Stimulated activated CD4-positive, alpha-beta T cell treated with anti-CD3 and anti-CD28 coated beads, Interleukin-15, amount 100 ng/mL, for 48 hours (primary cell): ENCODE measurements at places on chromosomes 6 and 20.

GRCh38 chr6:64973142-64973541, 733.9 kb downstream of the EYS start:
- no peak for DNase-seq

- DNase-seq: no peak
Observed at GRCh38 chr6:56339524-56339923, 92.1 kb upstream of the COL21A1 start.

DNA sequence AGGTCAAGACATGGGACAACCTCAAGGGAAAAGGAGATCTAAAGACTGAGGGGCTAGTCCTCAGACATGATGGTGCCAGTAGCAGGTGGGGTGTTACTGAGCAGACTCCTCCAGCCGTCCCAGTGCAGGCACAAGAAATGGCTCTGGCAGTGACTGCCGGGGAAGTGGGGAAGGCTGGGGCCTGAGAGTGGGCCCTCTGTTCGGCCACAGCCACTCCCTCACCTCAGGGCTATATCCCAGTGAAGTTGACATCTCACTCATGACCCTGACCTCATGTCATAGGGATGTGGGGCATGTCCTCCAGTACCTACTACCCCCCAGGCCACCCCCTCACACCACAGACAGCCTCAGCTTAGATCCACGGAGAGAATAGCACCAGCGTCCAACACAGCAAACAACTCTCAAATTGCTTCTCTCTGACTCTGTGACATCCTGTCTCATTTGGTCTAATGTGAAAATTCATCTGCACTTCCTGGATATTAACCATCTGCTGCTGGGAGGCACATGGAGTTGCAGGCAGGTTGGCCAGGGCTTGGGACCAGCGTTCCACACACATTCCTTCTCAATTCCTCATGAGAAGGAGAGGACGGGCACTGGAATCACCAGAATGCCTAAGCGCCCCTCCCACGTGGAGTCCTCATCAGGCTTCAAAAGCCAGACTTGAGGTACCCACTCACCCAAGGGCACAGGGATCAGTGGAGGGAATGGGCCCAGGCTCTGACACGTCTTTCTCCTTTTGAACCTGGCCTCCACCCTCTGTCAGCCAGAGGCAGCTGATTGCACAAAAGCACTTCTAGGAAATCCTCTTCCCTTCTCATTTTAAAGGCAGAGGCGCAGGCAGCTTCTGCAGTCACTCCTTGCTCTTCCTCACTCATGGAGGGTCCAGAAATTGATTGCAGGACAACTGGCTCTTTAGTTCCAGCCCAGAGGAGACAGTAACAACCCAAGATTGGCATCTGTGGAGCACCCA, 163.6 kb upstream of the CST7 start:
- DNase-seq: no peak

GRCh38 chr6:149200282-149200945, 117.1 kb upstream of the TAB2 start:
- DNase-seq: no peak

- DNase-seq: no peak
Observed at GRCh38 chr6:168498161-168498843, 57.3 kb downstream of the SMOC2 start.

GRCh38 chr20:12110711-12111110, 193.0 kb downstream of the BTBD3 start:
- no peak for DNase-seq

GRCh38 chr6:94956910-94957309, 620.4 kb upstream of the MANEA start:
- DNase-seq: no peak

GRCh38 chr6:40573221-40573620, 13.9 kb downstream of the LRFN2 start:
- DNase-seq: no peak

DNA sequence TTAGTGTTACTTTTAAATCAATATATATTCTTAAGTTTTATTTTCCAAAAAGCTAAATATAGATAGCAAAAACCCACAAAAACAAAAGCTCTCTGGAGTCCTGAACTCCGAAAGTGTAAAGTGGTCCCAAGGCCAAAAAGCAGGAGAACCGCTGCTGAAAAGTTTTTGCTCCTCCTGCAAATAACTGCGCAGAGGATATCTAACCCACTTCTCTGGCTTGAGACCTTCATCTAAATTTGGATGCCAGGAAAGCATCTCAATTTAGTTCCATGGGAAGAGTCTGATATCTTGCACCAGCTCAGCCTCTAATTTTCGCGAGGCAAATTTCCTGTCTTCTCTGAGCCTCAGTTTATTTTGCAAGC, 523 bp downstream of the MRPS10 start:
- DNase-seq: no peak

GRCh38 chr6:31042806-31043205, 32.5 kb downstream of the MUC22 start:
- DNase-seq: no peak

- no peak for DNase-seq
Observed at GRCh38 chr6:20213271-20213798, 1.1 kb upstream of the MBOAT1 start.

- peak; percentile 52 for DNase-seq
Observed at GRCh38 chr20:51529081-51529681, 13.3 kb downstream of the NFATC2 start.

DNA sequence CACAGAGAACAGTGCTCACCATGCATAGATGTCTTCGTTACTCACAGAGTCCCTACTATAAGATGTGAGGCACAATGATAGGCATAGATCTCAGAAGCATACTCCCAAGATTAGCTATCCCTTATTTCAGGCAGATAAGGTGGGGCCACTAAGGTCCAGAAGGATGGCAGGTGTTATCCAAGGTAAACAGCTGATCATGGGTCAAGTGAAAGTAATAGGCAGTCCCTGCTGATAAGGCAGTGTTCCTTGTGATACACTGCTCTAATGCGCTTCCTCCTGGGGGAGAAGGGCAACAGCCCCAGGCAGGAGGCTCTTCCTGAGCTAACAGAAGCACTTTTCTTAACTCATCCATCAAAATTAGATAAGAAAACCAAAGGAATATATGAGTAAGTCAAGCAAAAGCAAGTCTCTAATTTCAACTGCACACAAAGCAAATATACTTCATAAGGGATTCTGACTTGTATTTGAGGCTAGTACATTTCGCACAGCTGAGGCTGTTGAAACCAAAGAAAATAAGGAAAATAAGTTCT, 42.2 kb downstream of the METTL24 start:
- DNase-seq: no peak

- DNase-seq: no peak
Observed at GRCh38 chr20:3820901-3821727, 767 bp downstream of the AP5S1 start.

DNA sequence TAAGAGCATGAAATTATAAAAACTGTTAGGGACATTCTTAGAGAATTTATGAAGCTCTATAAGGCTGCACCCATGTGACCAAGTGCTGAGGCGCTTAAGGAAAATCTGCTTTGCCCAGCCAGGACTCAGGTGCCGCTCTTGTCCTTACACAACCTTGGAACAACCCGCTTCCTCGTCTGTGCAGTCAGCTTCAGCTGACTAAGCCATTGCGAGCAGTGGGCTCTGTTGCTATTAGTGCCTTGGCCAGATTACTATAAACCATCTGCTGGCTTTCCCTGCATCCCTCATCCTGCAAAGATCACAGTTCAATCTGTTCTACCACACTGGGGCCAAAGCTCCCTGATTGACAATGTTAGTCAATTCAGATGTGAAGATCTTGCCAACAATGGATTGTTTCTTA, 89.1 kb upstream of the E2F3 start:
- no peak for DNase-seq

- DNase-seq: no peak
Observed at GRCh38 chr6:41729624-41730023, 5.8 kb downstream of the TFEB start.

GRCh38 chr6:96659084-96659845, 96.3 kb downstream of the FHL5 start:
- no peak for DNase-seq

DNA sequence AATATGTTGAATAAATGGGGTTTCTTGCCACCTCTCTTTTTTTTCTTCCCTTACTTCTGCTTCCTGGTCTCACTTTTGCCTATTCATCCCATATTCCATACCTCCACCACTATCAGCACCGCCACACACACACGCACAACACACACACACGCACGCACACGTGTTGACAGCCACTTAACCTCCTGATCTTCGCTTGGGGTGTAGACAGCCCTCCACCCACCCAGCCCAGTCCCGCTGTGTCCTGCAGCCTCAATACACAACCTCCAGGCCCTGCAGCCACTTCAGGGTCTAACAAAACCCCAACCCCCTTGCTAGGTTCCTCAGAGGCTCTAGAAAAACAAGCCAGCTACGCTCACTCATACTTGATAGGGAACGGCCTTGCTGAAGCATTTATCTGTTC, 72.3 kb downstream of the LINC00237 start:
- DNase-seq: no peak

DNA sequence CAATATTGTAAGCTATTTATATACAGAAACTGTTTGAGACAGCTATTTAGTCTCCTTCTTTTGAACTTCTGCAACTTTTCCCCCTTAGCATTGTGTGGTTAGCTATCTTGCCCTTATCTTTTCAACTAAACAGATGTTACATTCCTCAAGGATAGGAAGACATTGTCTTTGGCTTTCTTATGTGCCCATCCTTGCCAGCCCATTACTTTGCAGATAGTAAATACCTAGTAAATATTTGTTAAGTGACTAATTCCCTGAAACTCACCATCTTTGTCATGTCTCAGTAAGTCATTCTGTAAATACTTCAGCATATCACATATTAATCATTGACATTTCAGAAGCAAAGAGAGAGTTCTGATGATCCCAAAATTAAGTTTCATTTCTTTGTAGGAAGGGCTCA, 69.1 kb upstream of the FLRT3 start:
- no peak for DNase-seq

- no peak for DNase-seq
Observed at GRCh38 chr6:43489277-43490072, 12.1 kb downstream of the TJAP1 start.

- DNase-seq: no peak
Observed at GRCh38 chr6:154394571-154394970, 38.0 kb upstream of the IPCEF1 start.

- no peak for DNase-seq
Observed at GRCh38 chr6:72559067-72559466, 62.8 kb upstream of the KCNQ5 start.

DNA sequence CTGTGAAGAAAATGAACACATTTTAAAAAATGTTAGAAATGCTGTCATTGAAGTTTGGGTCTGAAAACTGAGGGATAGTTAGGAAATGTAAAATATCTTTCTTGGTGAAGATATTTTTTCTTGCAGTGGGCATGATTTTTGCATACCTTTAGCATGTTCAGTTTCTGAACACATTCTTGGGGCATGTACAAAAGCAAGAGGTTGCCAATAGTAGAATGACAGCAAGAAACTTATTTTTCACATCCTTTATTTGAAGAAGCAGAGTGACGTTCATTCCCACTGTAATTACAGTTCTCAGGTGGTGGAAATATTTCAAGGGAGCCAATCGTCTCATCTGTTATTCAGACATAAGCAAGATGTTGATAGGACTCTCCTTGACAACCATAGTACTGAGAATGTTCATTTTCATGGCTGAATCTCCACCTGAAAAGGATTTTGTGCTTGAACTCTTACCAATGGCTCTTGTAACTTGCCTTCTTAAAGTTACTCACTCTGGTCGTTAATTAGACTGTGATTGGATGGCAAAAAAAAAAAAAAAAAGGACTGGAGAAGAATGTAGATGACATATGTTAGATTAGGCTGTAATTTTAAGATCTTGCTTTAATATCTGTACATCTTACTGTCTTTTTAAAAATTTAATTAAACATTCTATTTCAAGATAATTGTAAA, 74.4 kb downstream of the DOK5 start:
- DNase-seq: no peak

- no peak for DNase-seq
Observed at GRCh38 chr6:36578431-36578830, 15.7 kb upstream of the SRSF3 start.

DNA sequence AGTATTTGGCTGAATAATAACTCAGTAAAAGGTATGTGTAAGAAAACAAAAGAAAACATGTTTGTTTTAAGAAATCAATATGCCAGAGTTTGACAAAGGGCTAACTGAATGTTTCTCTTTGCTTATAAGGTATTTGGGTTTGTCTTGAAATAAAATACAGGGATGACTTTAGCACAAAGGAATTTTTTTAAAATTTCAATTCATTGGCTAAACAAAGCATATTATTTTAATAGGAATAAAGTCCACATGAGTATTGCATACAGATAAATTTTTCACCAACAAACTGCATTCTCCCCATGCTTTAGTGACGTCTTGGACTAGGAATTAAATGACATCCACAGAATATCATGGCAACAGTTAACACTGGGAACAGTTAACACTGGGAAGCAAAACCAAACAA, 480.0 kb upstream of the JAG1 start:
- no peak for DNase-seq

DNA sequence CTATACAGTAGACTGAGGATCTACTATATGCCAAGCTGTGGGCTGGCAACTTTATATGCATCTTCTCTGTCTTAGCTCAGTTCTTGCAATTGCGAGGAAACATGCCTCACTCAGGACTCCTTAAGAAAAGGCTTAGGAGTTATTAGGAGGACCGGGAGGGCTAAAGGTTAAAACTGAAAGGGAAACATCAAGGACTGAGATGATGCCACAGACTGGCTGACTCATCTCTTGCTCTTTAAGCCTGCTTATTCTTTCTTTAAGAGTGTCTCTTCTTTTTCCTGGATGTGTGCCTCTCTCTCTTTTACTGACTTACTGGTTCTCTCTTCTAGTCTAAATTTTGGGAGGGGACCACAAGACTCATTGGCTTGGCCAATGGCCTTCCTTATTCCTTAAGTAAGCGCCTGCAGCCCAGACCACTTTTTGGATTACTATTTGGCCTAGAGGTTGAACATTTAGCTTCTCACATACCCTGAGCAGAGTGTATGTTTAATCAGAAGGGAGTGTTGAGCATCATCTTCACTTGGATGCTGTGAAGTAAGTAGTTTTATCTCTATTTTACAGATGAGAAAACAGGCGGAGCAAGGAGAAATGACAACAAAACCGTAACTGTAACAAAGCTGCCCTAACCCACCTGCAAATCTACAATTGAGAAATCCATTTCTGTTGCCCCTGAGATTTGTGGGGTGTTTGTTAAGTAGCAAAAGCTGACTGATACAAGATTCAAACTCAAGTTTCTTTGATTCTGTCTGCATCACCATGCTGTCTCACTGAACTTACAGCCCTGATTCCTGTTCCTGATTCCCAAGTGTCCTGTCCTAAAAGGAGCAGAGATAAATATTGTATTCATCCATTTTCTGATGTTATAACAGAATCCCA, 7.2 kb upstream of the SDC4 start:
- no peak for DNase-seq
